Globus pallidus (tissue), 1 donor: ENCODE measurements at places on chromosomes 11 and 22.
A peak's percentile ranks its signal among the peaks of the same experiment; 100 is the strongest.

DNA sequence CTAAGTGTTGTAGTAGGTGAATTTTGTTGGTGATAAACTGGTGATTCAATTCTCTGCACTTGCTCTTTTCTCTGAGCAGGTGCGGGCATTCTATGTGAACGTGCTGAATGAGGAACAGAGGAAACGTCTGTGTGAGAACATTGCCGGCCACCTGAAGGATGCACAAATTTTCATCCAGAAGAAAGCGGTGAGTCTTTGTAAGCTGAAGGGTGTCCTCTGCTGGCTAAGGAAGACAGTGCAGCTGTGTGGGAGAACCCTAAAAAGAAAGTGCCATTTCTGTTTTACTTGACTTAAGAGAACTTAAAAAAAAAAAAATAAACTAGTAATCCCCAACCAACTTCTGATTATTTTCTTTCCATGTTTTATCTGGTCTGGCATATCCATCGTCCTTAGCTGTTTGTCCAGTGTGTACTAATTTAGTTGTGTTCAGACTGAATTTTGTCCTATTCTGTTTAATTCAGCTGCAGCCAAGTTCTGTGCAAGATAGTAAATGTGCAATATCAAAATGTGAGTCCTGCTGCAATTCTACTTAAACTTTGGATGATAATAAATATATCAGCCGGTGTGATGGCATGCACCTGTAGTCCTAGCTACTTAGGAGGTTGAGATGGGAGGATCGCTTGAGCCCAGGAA lies 29.6 kb downstream of the CAT start:
- DNase-seq: no peak

DNA sequence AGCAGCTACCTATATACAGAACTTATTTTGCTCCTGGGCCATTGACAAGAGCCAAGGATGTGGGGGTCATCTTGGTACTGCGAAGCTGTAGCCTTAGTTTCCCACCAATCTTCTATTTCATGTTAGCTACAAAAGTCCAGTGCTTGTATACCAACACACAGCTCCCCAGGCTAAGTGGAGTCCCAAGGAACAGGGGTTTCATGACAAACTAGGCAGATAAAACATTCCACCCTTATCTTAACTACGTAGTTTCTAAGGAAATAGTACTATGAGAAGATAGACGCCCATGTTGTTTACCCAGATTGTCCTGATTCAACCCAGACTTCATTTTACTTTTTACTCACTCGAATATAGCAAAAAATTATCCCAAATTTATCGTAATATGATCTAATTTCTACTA lies 218.5 kb downstream of the DYNC2H1 start:
- DNase-seq: no peak

GRCh38 chr11:11514246-11514645 lies 107.6 kb downstream of the GALNT18 start:
- DNase-seq: no peak

GRCh38 chr22:42022162-42022847 lies 23.7 kb downstream of the WBP2NL start:
- DNase-seq: no peak

GRCh38 chr11:44310463-44311272 lies 729 bp upstream of the ALX4 start:
- no peak for DNase-seq

- no peak for DNase-seq
Observed at GRCh38 chr11:2452321-2453012, 7.7 kb downstream of the KCNQ1 start.

- DNase-seq: no peak
Observed at GRCh38 chr22:50684501-50684900, 11.9 kb downstream of the SHANK3 start.

- no peak for DNase-seq
Observed at GRCh38 chr11:5286351-5286750, 15.4 kb downstream of the OR51B4 start.

- DNase-seq: no peak
Observed at GRCh38 chr11:109794501-109794900, 298.7 kb upstream of the ZC3H12C start.

DNA sequence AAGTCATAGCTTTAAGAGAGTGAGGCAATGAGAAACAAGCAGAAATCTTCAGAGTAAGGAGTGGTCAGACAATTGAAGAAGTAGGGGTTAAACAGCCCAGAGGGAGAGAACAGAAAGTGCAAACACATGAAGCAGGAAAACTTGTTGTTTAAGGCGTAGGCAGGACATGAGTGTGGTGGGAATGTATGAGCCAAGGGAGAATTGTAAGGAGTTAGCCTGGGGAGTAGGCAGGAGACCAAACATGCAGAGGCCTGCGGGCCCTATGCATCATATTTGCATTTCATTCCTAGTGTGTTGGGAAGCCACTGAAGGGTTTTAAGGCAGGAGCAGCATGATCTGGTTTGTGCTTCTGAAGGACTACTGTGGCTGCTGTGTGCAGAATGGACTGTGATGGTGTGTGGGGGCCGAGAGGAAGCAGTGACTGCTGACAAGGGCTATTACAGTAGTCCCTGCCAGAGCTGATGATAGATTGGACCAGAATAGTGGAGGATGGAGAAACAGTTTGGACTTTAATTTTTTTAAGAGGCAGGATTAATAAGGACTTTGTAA lies 179.9 kb upstream of the C11orf87 start:
- no peak for DNase-seq

DNA sequence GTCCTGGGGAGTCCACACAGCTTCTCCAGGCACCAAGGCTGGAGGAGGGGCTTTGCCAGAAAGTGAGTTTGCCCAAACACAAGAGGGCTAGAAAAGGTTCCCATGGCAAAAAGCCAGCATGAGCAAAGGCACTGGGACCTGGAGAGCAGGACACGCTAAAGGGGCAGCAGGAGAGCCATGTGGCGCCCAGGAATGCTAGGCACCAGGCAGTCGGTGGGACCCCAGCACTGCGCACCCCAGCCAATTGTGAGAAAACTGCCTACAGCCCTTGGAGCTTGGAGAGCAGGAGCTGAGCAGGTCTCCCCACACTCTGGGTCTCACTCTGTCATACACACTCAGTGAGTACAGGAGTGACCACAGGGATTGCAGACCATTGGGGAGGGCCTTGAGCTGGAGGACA lies 5.2 kb upstream of the RAB1B start:
- no peak for DNase-seq

DNA sequence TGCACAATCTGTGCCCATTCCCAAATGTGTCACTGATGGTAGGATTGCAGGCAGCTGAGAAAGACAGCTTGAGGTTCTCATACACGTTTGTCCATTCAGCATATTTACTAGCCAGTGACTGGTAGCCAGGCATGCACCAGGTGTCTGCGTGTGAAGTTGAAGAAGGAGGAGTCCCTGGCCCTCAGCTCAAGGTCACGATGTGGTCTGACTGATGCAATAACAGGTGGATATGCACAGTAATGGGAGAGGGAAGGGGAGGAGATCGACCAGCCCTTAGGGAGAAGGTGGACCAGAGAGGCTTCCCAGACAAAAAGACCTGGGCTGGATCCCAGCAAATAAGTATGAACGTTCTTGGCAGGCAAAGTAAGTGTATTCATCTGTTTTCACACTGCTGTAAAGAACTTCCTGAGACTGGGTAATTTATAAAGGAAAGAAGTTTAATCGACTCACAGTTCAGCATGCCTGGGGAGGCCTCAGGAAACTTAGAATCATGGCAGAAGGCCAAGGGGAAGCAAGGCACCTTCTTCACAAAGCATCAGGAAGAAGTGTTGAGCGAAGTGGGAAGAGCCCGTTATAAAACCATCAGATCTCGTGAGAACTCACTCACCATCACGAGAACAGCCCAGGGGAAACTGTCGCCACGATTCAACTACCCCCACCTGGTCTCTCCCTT lies 96.0 kb downstream of the MN1 start:
- DNase-seq: no peak

DNA sequence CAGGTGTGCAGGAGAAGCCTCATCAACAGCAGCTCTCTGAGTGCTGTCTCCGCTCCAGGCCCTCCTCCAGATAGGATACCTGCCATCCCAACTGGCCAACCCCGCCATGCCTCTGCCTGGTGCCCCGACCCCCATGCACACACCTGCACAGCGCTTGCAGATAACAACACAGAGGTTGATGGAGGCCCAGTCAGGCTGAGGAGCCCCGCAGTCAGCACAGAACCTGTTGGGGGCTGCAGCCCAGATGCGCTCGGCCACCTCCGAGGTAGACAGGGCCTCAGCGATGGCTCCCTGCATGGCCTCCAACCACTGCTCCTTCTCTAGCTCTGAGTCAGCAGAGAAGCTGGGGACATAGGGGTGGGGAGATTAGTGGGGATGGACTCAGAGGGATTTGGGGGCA lies 32.8 kb upstream of the PDE2A start:
- no peak for DNase-seq

GRCh38 chr22:23786752-23787599 lies at the start of gene SMARCB1:
SMARCB1 (plus strand) TSS chr22:23786966; CDS start chr22:23787170, 204 bp downstream.
- DNase-seq: peak; percentile 82

DNA sequence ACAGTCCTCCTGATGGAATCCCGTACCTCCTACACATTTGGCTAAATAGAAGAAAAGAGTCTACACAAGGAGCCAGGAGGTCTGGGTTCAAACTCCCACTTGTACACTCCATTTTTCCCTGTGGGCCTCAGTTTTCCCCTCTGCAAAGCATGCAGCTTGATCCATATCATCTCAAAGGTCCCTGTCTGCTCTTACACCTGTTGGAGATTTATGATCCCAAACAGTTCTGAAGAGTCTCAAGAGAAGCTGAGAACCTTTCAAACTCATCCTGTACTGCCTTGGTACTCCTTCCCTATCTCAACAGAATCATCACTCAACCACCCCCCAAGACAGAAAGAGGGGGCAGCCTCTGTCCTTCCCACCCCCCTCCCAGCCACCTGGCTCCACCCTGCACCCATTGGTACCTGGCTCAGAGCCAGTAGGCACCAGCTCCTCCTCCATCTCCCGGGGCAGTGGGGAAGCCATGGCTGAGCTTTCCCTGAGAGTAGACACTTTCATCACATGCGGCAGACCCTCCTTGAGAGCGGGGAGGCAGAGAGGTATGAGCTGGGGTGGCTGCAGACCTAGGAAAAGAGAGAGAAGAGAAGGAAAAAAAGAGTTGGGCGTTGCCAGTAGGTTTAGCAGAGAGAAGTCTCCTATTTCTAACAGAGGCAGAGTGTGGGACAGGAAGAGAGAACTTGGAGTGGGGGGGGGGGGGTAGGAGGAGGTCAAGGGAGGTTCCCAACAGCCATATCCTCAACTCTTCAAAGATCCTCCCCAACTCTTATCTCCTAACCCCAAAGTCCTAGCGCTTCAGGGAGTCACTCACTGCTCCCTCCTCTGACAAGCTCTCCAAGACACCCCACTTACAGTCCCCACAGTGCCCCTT lies 3.1 kb downstream of the TNKS1BP1 start:
- DNase-seq: no peak

DNA sequence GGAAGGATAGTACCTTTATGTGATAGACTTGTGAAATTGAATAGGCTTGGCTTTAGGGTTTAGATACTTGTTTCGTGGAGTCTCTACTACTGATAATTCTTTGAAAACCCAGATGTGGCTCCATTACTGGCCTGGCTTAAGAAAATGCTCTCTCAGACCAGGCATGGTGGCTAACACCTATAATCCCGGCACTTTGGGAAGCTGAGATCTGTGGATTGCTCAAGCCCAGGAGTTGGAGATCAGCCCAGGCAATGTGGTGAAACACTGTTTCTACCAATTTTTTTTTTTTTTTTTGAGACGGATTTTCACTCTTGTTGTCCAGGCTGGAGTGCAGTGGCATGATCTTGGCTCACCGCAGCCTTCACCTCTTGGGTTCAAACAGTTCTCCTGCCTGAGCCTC lies 40.9 kb downstream of the ATG13 start:
- DNase-seq: no peak

- DNase-seq: no peak
Observed at GRCh38 chr11:17428261-17428660, 39.8 kb upstream of the KCNJ11 start.

DNA sequence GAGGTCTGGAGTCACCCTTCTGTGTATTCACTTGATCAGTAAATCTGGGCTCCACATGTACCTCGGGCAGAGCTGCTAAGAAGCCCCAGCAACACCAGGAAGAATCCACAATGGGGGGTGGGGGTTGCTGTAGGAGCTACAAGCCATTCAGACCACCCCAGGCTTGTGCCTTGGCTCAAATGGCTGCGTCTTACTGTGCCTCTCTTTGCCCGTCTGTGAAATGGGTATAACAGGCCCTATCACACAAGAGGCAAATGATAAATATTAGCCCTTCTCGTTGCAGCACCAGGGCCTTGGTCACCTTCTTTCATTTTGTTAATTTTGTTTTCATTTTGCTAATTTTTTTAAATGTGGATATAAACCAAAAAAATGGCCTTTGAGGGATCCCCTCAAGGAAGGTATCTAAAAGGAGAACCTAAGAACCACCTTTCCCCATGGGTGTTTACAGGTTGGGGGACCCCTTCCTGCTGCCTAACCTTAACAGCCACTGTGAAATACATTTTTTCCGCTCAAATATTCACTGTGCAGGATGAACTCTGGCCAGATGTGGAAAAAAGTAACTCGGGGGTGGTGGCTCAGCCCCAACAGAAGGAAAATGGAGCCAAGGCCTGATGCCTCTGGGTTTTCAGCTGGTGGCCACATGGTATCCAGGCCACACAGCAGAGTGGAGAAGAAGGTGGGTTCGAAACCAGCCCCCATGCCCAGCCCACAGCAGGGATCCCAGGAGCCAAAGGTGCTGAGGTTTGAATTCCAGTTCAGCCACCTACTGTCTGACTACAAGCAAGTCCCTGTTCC lies 284.0 kb downstream of the MN1 start:
- DNase-seq: no peak

GRCh38 chr11:40434926-40435325 lies 1024.5 kb downstream of the LRRC4C start:
- DNase-seq: no peak
